Fibroblast of upper back skin (primary cell): ENCODE measurements at places on chromosomes 4 and X.

- peak; percentile 80 for DNase-seq
Observed at GRCh38 chr4:170089668-170090351, at the start of gene AADAT. Gene AADAT (minus strand): TSS chr4:170089956. CDS start chr4:170089690, 266 bp downstream.

DNA sequence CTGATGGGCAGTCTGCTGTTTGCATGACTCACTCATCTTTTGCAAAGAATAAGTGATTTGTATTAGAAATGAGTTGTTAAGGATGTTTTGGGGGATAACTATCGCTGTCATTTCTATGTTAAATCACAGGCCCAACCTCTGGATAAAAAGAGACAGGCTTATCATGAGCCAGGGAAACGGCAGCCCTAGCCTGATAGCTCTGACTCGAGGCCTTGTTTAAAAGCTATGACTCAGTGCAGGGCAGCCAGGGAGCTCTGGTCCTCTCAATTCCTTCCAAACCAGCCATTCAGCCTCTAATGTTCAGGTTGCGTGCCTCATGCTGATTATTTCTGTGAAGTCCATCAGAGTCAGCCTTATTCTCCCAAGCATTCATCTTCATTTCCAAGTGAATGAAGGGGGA lies 305.9 kb upstream of the HAND2 start:
- DNase-seq, result peak; percentile 26

DNA sequence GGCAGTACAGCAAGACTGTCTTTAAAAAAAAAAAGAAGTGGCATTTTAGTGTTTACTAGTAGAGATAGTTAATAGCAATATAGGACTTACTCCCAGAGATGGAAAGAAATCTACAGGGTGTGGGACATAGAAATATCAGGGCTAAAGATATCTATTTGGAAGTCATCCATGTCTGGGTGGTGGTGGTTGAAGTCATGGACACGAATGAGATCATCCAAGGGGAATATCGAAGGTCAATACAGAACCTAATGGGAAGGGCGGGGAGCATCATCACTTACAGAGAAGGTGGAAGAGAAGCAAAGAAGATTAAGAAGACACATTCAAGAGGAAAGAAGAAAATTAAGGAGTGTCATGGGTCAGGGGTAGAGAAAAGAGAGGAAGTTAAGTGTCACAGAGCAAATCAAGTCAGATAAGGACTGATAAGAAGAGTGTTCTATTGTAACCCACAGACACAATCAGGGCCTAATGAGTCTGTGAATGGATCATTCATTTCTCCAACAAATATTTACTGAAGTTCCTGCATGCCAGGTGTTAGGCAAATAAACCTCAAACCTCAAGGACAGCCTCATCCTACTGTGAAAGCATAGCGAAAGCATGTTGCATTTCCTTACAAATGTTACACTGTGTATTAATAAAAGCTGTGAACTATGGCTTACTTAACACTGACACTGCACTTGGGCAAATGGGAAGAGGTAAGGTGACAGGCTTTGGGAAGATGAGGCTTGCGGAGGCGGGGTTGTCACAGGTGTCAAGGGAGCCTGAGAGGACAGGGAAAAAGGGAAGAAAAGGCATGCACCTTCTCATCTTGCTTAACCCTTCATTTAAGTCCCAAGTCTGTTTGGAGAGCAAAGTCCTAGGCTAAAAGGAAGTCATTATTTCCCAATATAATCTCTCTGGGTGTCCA lies 65.3 kb downstream of the ELOVL6 start:
- DNase-seq, result no peak

DNA sequence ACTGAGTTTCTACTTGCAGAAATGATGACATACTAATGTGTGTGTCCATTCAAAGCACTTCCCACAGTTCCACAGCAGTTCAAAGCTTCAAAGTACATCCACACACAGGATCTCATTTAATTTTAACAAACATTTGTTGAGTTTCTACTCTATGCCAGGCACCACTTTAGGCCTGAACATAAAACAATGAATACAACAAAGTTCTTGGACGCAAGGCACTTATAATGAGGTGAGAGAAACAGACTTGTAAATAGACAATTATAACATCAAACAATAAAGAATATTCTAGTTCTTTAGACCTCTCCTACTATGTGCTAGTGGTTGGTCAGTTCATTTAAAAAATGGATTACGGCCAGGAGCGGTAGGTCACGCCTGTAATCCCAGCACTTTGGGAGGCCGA lies 82.0 kb upstream of the SPANXB1 start:
- DNase-seq, result no peak

DNA sequence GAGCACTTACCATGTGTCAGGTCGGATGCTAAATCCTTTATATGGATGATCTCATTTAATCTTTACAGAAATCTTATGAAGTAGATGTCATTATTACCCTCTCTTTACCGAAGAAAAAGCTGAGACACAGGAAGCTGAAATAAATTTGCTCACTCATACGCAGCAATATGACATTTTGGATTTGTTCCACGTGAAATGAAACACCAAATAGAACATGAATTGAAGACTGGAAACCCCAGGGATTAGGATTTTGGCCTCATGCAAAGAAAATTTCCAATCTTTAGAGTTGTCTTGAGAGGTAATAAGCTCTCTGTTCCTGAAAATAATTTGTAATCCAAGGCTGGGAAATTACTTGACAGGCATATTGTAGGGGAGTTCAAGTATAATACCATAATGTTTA lies 354.4 kb upstream of the CLNK start:
- DNase-seq, result peak; percentile 43

GRCh38 chrX:71669492-71669891 lies 2.1 kb downstream of the LOC101059915 start:
- no peak for DNase-seq

DNA sequence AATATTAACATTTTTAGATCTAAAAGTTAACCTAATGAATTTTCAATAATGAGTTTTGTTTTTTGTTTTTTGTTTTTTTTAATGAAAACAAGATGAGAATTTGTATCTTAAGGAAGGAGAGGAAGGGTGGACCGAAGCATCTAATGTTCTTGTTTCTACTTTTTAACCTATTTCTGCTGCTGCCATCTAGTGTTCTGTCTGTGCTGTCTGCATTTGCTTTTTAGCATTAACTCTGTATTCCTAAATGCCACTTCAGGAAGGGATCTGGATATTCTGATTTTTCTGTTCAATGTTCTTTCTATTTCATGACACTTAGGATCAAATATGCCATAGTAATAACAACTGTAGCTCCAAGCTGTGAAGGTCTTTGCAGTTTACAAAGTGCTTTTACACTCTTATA lies 161.7 kb downstream of the BRWD3 start:
- no peak for DNase-seq

- DNase-seq, result peak; percentile 72
Observed at GRCh38 chr4:175531405-175532091, 280.5 kb downstream of the GPM6A start.

- DNase-seq, result no peak
Observed at GRCh38 chr4:187042251-187042650, 318.6 kb upstream of the FAT1 start.

- no peak for DNase-seq
Observed at GRCh38 chrX:63349307-63349706, 1.8 kb downstream of the SPIN4 start.

DNA sequence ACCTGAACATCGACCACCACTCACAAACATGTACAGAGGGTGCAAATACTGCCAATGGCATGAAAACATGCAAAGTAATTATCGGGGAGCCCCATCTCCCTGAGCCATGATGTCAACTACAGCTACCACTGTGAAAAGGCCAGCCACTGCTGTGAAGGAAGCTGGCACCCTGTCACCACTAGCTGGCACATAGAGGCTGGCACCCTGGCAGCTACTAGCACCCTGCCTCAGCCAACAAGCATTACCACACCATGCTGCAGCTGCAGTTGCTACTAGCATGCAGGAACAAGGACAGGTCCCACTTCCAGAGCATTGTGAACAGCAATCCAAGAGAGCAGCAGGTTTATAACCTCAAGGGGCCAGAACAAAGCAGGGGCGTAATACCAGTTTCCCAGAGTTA lies 81.4 kb downstream of the PRR32 start:
- DNase-seq, result no peak

GRCh38 chr4:37138789-37139188 lies 105.8 kb upstream of the NWD2 start:
- DNase-seq, result no peak

GRCh38 chr4:122537388-122538135 lies 81.0 kb upstream of the IL2 start:
- no peak for DNase-seq

DNA sequence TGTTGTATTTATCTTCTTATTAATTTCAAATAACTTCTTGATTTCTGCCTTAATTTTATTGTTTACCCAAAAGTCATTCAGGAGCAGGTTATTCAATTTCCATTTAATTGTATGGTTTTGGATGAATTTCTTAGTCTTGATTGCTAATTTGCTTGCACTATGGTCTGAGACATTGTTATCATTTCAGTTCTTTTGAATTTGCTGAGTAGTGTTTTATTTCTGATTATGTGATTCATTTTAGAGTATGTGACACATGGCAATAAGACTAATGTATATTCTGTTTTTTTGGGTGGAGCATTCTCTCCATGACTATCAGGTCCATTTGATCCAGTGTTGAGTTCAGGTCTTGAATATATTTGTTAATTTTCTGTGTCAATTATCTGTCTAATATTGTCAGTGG lies 236.7 kb downstream of the EDA2R start:
- no peak for DNase-seq

DNA sequence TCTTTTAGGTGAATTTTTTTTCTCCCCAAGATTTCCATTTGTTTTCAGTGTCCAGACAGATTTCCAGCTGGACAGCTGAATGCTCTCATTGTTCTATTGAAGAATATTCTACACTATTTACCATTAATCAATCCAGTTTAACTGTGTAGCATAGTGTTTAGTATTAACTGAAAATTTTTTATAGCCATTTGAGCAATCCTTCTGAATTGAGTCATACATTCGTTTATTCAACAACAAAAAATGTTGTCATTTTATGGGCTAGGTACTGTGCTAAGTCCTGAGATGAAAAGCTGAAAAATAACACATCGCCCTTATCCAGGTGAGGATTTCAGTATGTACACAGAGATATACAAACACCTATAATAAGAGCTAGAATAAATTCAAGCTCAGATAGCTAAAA lies 223.3 kb downstream of the COL25A1 start:
- no peak for DNase-seq

DNA sequence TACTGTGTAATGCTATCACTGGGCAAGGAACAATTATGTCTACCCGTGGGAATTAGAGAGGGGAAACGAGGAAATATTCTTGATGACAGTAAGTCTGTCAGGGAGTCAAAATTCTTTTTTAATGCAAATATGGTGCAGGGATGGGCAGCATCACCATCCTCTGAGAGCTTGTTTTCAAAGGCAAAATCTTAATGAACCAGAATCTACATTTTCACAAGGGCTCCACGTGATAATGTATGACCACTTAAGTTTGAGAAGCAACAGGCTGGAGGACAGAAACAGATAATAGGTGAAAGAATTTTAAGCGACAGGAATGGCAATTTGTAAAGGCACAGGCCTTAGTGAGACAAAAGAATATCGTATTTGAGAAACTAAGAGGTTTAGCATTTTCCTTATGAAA lies 63.4 kb downstream of the CLOCK start:
- DNase-seq, result no peak

DNA sequence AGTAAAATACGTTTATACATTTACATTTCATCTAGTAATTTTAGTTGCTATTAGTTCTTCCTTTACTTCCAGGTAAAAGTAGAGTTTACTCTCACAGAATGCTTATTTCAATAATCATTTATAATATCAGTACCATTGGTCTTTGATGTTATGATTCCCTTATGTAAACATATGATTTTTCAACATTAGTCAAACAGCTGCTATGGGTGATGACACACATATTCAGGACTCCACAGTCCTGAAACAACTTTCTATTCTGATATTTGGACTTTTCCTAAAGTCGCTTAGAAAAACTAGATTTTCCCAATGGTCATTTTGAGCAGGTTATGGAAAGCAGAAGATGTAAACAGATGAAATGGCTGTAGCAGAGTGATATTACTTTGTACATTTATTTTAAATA lies 369.8 kb downstream of the UNC5C start:
- no peak for DNase-seq

- DNase-seq, result peak; percentile 95
Observed at GRCh38 chr4:41256740-41257256, at the start of gene UCHL1. Gene UCHL1 (plus strand): TSS chr4:41256928. CDS start chr4:41256977, 49 bp downstream.

DNA sequence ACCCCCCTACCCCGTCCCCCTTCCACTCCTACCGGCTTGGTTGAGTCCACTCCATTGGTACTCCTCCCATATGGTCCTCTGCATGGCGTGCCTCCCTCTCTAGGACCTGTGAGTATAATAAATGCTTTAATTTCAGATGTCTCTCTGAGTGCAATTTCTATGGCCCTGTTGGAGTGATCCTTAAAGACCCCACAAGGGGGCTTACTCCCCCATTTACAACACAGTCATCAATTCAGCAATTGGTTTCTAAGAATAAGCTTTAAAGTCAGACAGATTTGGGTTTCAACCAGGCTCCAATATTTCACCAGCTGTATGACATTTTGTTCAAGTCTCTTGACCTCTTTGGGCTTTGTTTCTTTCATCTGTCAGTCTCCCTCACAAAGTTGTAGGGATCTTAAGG lies 38.7 kb downstream of the TFDP3 start:
- no peak for DNase-seq

DNA sequence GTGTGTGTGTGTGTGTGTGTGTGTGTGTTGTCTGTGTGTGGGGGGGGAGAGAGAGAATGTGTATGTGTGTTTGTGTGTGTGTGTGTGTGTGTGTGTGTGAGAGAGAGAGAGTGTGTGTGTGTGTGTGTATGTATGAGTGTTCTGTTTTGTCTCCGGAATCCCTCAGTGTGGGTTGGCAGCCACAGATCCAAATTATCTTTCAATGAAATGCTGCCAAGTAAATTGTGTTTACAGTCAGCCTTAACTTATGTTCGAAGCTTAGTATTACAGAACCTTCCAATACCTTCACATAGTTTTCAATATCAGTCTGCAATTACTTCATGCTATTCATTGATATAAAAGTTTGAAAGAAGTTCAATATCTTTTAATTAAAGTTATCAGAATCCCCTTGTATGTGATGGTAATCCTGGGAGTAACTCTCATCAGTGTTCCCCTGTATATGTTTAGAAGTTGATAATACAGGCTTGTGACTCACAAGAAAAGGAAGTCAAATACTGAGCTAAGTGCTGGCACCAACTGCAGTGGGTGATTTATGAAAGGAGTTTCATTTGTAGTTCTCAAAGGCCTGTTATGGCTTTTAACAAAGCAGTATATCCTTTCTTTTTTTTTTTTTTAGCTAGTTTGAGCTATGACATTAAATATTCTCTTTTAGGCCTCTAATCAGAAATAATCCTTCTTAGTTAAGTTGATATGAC lies 51.6 kb upstream of the HTR2C start:
- no peak for DNase-seq

- DNase-seq, result no peak
Observed at GRCh38 chr4:3363411-3364141, 70.8 kb downstream of the RGS12 start.

GRCh38 chr4:5040856-5041620 lies 10.2 kb upstream of the STK32B start:
- DNase-seq, result no peak

DNA sequence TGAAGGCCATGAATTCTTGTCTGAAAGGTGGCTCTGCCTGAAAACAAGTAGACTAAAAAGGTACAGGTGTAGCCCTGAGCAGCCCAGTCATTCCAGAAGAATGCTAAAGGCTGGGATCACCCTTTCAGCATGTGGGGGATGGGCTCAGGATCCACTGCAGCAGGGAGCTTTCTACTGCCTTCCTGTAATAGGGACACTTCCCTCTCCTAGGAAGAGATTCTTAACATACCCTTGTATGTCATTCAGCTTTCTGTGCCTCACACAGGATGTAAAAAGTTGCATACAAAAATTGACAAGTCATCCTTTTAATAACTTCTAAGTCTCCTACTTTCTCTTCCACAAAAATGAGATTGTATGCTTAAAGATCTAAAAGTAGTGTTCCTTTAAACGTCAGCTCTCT lies 123.3 kb downstream of the ZNF518B start:
- DNase-seq, result no peak
